ENCODE measurements at places on chromosomes 5 and 9.

DNA sequence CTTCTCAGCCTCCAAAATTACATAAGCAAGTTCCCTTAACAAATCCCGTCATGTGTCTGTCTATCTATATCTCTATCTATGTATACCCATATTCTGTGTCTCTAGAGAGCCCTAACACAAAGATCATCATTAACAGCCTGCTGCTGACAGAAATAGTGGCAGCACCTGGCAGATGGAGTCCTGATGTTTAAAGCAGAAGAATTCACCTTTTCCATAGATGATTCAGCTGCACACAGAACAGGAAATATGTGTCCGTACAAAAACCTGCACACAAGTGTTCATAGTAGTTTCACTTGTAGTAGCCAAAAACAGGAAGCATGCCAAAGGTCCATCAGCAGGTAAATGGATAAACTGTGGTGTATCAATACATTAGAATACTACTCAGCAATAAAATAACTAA is 45.0 kb upstream of the ACO1 start:
- DNase-seq, result no peak

DNA sequence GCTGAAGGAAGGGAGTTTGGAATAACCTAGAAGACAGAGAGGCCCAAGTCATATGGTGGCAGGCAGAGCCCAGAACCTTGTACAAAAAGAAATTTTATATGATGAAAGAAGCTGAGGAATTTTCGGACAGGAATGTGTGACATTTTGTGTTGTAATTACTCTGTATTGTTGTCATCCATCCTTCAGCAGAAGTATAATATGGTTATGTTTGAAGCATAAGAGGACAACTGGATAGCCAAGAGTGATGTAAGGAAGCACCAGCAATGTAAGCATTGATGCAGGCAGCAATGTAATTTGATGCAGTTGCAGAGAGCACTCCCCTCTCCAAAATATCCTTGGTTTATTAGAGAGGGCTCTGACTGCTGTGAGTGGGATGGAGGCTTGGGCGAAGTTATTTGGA is 19.1 kb upstream of the SNX2 start:
- no peak for DNase-seq

DNA sequence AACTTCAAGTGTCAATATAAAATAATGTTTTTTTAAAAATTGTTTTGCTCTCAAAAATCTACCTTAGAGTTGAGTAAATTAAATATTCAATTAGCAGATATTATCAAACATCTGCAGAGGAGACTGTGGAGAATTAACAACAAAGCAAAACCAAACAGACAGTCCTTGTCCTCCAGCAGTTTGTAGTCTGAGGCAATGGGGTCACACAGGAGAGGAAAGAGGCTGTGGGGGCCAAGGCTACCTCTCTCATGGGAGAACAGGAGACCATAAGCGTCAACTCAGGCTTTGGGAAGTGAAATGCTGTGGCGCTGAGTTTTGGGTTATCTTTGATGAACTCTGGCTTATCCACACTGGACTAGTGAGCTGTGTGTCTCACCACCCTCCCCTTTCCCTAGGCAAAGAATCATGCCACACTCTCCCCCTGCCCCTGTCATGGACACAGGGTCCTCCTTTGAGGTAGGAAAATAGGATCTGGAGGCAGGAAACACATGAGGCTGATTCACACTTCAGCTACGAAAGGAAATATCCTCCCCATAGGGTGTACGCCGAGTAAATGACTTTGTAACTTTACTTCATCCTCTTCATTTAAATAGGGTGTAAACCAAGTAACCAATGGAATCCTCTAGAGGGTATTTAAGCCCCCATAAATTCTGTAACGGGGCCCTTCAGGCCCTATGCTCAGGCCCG is 152.7 kb downstream of the FSTL4 start:
- no peak for DNase-seq

GRCh38 chr5:143932584-143932983 is 120.6 kb downstream of the HMHB1 start:
- DNase-seq, result no peak

DNA sequence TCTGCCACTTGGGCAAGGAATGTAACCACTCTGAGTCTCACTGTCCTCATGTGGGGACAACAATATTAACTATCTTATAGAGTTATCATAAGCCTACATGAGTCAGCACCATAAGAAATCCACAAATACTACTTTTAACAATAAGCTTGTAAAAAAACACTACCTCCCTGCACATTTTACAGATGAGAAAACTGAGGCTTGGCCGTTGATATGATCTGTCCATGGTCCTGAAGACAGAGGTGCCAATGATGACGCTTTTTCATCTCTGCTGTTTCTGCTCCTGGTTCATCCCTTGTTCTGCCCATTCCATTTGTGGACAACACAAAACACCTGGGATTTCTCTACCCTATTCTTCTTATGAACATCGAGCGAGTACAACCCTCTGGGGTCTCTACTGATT is 23.4 kb upstream of the STRBP start:
- DNase-seq, result no peak

DNA sequence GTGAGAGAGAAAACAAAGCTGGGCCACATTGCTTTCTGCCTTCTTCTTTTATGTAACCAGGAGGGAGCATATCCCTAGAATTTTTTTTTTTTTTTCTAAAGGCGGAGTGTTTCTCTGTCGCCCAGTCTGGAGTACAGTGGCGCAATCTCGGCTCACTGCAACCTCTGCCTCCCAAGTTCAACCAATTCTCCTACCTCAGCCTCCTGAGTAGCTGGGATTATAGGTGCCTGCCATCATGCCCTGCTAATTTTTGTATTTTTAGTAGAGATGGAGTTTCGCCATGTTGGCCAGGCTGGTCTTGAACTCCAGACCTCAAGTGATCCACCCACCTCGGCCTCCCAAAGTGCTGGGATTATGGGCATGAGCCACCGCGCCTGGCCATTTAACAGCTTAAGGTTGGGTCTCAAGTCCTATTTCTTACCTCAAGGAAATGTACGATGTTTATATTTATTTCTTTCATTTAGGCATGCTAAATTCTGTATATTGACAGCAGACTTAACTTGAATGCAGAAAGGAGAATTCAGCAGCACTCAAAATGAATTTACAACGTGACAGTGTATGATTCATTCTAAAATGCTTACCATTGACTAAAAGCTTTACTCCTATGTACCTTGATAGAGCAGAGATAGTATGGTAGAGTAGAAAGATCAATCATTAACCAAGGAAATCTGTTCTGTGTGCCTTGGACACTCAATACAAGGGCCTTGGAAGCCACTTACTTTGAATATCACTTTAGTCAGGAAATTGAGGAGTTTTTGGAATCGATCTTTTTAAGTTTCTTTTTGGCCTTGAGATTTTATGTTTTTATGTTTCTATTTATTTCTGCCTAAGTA is 100.9 kb downstream of the F2RL2 start:
- no peak for DNase-seq

DNA sequence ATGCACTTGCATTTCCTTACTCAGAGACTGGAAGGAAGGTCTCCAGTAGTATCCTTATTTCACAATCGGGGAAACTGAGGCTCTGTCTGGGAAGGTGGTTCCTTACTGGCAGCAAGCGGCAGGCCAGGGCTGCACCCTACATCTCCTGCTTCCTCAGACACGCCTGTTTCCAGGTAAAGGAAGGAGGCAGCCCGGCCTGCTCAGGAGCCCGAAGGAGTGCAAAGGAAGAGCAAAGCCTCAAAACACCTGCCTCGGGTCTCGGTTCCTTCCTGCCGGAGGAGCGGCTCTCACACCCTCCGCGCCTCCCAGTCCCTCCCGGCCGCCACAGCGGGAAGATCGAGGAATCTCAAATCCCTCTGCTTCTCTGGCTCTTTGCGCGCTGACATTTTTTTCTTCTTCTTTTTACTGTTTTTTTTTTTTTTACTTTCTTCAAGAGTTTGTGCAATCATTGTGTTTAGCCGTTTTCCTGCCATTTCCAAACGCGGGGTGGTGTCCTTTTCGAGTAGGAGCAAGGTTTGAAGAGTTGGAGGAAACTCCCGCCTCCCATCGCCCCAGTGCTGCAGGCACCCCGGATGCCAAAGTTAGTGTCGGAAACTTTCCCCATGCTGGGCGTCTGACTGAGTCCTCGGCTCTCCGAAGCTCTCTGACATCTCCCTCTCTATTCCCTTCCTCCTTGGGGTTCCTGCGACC is 1.0 kb downstream of the GGTA1 start:
- no peak for DNase-seq

- peak; percentile 2 for DNase-seq
Observed at GRCh38 chr5:159310511-159310910, 19.8 kb downstream of the IL12B start.

- DNase-seq, result no peak
Observed at GRCh38 chr9:34459941-34460340, 1.3 kb downstream of the DNAI1 start.

DNA sequence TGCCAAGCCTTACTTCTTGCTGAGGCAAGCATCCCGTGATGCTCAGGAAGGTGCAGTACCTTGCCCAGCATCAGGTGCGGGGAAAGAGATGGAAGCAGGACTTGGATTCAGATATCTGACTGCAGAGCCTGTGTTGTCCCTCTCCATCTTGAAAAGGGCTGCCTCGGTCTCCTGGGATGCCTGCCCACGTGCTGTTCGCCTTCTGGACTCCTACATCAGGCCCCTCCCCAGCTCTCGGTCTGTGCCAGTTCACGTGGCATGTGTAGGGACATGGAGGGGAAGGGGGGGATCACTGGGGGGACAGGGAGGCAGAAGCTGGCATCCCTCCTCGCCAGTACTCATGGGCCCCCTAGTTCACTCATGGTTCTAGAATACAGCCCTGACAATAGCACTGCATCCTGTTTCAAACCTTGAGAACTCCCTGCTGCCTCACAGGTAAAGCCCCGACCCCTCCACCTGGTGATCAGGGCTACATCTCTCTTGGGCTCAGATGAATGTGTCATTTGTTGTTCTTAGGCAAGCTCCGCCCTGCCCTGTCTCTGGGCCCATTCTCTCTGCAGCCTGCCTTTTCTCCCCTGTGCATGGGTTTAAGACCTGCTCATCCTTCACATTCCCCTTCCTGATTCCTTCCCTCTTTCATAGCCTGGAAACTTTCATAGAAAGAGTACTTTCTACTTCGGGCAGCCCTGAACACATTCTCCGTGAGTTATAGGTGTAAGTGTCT is 38.9 kb upstream of the SLC25A51 start:
- DNase-seq, result no peak

DNA sequence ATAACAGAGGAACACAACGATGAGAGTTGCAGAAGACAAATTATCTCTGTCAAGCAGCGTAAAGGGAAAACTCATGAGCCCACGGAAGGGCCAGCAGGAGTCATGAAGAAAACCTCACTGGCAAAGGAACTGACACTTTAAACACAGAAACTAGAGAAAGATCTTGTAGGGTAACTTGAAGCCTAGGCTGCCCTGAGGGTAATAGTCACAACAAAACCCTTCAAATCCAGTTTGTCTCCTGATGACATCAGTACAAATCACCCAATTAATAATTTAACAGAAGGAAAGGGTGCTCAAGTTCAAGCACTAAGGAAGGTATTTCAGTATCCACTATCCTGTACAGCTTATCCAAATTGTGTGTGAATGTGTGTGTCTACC is 549.1 kb downstream of the MTRR start:
- no peak for DNase-seq

DNA sequence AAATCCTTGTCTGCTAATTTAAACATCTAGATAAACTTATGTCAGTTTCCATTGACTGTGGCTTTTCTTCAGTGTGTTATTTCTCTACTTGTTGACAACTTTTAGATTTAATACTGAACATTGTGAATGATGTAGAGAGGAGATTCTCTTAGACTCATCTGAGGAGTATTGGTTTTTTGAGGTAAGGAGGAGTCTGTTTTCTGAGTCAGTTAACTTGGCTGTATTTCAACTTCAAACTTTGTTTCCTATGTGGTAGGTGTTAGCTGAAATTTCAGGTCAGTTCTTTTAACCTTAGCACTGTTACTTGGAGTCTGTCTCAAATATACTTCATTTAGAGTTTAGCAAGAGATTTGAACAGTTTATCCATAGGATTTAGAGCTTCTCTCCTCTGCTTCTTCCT is 67.9 kb downstream of the XRCC4 start:
- no peak for DNase-seq

DNA sequence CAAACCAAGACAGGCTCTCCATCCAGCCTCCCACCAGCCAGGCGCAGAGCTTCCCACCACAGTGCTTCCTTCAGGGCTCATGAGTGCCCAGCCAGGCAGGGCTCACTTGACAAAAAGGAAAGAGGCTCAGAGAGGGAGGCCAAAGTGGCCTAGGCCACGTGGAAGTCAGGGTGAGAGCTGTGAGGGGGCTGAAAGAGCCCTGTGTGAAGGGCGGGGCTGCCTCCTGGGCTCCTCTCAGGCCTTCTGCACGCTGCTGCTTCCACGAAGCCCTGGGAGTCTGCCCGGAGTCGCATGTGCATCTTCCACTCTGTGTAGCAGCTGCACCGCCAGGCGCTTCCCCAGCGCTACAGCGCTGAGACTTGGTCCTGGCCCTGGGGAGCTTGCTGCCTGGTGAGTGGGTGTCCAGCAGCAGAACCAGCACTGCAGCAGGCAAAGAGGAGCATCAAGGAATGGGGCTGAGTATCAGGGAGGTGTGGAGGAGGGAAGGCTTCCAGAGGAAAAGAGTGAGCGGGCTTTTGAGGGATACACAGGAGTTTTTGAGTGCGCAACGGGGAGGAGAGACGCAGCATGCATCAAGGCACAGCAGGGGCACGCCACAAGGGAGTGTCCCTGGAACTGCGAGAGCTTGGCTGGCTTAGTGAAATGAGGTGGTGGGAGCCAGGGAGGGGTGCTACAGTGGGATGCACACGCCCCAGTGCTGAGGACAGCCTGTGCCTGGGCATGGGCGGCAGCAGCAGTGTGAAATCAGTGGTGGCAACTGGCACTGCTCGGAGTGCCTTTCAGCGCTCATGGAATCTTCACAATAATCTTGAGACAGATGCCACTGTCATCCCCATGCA is 178.0 kb downstream of the GAPVD1 start:
- DNase-seq, result no peak

DNA sequence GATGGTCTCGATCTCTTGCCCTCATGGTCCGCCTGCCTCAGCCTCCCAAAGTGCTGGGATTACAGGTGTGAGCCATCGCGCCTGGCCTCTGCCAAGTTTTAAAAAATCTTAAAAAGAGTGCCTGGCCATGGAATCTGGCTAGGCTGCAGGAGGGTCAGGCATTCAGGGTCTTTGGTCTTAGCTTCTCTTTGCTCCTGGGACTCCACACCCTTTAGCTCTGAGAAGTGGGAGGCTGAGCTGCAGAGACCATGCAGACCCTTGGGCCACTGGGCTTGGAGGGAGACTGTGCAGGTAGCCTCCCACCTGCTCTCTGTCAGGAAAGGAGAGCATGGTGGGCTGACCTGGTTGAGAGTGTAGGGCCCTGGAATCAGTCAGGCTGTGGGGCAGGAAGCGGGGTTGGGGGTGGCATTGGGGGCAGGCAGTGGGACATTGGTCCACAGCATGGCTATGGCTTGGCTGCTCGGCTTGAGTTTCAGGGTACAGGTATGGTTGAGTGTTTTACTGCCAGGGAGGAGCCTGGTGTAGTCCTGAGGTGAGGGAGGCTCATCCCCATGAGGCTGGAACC is 20.8 kb downstream of the PHF2 start:
- DNase-seq, result no peak

All from NCI-H510A (cell line).